ENCODE measurements at places on chromosomes 7 and 10.
A peak's percentile ranks its signal among the peaks of the same experiment; 100 is the strongest.

- DNase-seq, result no peak
Measured at GRCh38 chr7:18457832-18458231, 37.7 kb upstream of the HDAC9 start.

- DNase-seq, result no peak
Measured at GRCh38 chr7:32916006-32916405, 24.4 kb upstream of the KBTBD2 start.

DNA sequence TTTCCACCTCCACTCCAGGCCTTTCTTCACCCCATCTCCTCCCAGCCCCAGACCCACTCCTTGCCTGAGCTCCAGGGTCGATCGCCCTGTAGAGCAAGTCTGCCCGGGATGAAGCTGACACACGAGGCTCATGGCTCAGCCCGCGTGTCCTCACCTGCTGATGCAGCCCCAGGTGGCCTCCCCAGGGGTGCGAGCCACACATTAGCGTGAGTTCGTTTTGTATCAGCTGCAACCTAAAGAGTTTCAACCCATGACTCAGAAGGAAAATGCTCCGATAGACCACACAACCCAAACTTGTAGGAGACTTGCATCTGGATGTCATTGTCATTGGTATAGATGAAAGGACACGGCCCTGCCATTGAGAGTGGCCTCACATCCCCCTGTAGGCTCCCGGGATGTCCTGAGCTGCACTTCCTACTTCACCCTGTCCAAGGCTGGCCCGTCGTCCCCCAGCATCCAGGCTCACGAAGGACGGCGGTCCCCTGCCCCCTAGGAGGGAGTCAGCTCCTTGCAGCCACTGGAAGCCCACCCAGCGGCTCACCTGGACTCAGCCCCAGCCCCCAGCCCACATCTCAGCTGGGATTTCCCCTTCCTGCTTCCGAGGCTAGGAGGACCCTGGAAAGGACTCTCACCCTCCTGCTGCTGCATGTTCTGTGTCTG is 97.7 kb downstream of the HTR5A start:
- no peak for DNase-seq

DNA sequence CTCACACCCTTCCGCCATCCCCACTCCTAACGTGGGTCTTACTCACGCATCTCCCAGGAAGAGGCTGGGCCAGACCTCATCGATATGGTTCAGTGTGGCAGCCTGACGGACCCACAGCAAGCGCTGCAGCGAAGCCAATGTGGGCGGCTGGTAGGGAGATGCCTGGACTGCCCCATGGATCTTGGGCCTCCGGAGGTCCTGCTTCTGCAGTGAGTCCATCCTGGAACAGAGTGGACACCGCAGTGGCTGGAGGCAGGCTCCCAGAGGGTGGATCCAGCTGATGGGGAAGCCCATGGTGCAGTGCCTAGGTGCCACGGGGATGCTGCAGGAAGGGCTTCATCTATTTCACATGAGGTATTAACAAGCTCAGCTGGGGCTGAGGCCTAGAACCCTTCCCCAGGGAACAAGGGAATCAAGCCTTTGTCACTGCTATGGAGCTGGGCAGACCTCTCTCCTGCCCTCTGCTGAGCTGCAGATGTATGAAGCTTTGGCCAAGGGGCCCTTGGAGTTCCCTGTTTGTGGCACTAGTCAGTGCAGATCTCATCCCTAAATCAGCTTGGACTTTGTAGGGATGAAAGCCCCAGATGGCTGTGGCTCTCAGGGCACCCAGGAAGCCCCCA is 13.7 kb upstream of the SAMD8 start:
- DNase-seq, result peak; percentile 18

DNA sequence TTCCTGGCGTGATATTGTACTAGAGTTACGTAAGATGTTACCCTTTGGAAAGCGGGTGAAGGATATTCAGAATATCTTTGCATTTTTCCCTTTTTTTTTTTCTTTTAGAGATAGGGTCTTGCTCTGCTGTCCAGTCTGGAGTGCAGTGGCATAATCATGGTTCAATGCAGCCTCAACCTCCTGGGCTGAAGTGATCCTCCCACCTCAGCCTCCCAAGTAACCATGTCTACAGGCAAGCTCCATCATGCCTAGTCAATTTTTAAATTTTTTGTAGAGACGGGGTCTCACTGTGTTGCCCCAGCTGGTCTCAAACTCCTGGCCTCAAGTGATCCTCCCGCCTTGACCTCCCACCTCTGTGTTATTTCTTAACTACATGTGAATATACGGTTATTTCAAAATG is 18.4 kb downstream of the VPS41 start:
- no peak for DNase-seq

DNA sequence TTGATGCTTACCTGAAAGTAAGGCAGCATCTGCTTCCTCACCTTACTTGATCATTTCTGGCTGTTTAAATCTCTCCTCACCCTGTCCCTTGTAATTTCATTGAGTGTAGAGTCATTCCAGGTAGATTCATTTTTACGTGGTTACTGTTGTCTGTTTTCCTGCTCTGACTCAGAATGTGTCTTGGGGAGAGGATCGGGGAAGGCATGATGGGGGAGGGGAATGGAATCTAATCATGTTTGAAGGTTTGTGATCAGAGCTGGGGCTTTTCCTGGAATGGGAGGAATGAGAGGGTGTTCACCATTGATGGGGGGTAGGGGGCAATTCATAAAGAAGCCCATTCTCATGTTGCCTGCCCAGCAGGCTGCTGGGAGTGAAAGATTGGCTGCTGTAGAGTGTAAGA is 18.7 kb downstream of the SEC24C start:
- DNase-seq, result peak; percentile 52

- DNase-seq, result no peak
Measured at GRCh38 chr10:34406463-34407323, 408.4 kb downstream of the PARD3 start.

GRCh38 chr7:121107923-121108498 is 119.5 kb downstream of the CPED1 start:
- DNase-seq, result peak; percentile 69

DNA sequence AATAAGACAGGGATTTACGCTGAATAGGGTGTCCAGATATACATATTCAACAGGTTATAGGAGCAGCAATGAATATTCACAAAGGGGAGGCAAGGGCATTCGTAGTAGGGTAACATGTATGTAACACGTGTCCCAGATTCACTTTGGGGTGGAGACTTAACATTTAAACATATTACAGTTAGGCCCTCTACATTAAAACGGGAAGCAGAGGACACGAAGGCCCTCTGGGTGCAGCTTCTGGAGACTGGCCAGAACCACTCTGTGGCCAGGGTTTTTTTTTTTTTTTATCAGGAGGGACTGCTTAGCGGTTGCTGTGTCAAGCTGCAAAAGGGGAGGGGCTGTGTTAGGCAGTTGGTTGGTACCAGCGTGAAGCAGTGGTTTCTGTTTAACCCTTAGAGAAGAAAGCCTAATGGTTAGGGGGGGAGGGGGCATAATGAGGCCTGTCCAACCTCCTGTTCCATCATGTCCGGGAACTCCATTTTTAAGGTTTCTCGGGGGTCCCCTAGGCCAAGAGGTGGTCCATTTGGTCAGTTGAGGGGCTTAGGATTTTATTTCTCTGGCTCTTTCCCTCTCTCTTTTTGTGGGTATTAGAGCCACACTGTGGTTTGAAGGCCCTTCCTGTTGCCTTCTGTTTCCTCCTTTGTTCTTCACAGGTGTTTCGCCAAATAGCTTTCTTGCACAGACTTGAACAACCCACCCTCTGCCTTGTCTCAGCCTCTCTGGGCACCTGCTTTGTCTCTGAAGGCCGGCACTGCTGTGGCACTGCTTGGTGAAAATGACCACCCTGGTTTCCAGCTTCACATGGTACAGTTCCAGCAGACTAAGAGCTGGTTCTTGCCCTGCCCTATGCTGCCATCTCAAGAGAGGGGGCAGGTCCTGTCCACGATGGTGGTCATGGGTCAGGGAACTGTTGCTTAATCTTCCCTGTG is 26.4 kb downstream of the PRF1 start:
- DNase-seq, result peak; percentile 69

DNA sequence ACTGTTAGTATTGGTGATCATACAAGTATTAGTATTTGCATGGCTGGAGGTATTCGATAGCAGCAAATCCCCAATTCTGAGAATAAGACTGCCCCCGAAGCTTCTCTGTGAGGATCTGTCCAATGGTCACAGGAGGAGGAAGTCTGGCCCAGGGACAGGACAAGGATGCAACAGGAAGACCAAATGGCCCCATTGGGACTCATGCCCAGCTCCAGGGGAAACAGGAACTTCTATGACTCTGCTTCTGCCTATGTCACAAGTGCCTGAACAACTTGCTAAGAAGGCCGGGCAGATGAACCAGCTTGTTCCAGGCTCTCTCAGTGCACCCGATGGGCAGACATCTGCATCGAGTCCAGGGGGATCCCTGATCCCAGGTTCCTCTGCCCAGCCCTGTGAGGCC is 172.0 kb upstream of the GRB10 start:
- no peak for DNase-seq

DNA sequence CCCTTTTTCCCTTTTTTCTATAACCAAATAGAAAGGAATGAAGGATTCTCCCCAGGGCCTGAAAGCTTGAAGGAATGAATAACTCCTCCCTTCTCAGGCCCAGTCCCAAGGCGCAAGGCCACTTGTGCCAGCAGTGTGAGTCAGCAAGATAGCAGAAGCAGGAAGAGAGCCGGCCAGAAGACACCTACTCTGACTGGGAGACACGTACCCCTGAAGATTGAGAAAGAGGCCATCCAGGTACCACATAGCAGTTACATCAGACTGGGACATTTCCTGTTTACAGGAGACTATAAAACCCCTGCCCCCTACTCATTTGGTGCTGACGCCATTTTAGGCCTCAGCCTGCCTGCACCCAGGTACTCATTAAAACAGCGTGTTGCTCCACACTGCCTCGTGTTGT is 65.5 kb downstream of the LRRC17 start:
- DNase-seq, result peak; percentile 83

DNA sequence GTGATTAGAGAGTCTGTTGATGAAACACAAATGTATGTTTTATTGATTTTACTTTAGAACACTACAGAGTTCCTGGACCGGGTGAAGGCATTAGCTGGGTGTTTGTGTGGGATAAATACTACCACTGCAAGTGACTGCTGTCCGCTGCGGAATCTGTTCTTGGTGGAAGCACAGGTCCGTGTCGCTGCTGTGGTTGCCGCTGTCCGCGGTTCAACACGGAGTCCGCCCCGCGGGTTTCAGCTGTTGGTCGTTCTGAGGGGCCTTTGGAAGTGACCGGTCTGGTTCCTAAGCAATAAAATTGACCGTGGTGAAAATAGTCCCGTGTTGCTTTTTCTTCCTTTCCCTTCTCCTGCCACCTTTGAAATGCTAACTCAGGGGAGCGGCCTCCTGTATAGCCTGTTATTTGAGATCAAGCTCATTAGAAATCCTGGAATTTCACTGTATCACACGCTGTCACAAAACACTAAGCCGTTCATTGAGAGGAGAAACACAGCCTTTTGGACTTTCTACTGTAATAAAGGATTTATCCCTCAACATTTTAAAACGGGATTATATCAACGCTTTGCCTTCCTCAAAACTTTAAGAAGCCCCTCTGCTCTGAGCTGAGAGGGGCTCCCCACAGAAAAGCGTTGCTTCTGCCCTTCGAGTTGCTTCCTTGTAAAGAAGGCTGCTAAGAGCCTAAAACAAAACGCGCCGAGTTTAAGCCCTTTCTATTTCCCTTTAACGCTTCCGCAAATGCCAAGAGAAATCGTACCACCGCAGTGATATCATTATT is 2.6 kb downstream of the NKX6-2 start:
- no peak for DNase-seq

- no peak for DNase-seq
Measured at GRCh38 chr10:89567576-89568245, 32.3 kb upstream of the SLC16A12 start.

- no peak for DNase-seq
Measured at GRCh38 chr7:141686670-141687069, 15.3 kb downstream of the DENND11 start.

- peak; percentile 41 for DNase-seq
Measured at GRCh38 chr10:92110039-92110794, 180.7 kb downstream of the CPEB3 start.

GRCh38 chr10:4981722-4982471 is 18.7 kb downstream of the AKR1C1 start:
- DNase-seq, result peak; percentile 5

DNA sequence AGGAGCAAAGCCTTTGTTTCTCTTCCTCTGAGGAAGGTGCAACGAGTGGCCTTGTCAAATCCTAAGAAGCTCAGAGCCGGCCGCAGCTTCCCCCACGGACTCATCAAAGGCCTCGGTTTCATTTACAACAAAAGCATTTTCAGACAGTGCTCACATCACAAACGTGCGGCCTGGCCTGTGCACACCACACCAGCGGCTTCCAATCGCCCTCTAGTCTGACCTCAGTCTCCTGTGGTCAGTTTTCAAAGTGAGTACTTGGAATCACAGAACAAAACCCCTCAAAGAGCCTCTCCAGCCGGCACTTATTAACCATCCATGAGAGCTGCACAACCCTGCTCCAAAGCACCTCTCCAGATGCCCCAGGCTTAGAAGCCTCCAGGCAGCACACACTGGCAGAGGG is 3.3 kb downstream of the RADIL start:
- no peak for DNase-seq
